Stimulated activated CD8-positive, alpha-beta memory T cell treated with anti-CD3 and anti-CD28 coated beads, Interleukin-7, amount 100 ng/mL, for 48 hours (primary cell): ENCODE measurements at places on chromosomes 7 and 10.

DNA sequence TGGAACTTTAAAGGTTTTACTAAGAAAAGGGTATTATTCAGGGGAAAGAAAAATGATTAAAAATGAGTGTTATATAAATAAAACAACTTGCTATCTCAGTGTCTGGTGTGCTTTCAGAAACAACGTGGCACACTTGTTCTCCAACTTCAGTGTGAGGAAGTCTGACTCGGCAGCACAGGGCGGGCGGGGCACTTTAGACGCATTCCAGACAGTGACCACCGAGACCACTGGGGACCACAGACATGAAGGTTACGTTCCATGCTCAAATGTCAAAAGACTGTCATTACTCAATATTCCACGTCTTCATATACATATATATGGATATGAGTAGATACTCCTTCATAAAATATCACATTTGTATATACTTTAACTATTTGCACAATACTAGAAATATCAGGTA lies 87.0 kb downstream of the LARP4B start:
- DNase-seq: no peak

GRCh38 chr10:4707221-4707620 lies 118.8 kb upstream of the AKR1E2 start:
- no peak for DNase-seq

DNA sequence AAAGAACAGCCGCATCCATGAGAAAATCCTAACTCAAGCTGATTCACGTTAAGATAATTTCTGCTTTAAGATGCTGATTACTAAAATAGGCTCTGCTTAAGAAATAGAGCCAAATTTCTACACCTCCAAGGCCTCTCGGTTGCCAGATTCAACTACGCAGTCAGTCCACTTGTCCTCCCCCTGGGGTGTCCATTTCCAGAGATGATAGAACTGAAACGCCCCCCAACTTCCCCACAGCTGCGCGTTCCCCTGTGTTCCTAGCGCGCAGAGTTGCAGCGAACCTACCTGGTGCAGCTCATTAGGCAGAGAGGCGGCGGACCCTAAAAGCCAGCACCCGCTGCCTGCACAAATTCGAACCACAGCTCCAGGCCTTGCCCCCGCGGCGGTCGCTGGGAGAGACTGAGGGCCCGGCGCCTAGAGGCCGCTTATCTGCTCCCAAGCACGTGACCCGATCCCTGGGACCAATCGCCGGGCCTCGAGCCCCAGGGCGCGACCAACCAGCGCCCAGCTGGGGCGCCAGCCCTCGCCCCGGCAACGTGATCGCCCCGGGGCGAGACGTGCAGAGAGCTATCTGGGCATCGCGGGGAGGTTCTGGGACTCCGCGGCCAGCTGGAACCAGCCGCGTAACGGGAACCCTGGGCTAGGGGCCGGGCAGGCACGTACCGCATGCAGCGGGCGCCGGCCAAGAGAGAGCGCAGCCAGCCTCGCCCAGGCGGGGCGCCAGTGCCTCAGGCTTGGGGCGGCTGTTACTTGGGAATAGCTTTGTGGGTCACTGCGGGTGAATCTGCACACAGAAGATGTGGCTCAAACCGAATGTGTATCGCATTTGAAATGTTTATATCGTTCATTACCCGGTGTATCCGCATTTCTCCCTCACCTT lies at the start of gene PPP1R3C:
TSS of gene PPP1R3C (minus strand) at position 401 of the 880 bp plus-strand sequence. CDS start at position 299, 102 bp downstream.
- DNase-seq: peak; percentile 18

DNA sequence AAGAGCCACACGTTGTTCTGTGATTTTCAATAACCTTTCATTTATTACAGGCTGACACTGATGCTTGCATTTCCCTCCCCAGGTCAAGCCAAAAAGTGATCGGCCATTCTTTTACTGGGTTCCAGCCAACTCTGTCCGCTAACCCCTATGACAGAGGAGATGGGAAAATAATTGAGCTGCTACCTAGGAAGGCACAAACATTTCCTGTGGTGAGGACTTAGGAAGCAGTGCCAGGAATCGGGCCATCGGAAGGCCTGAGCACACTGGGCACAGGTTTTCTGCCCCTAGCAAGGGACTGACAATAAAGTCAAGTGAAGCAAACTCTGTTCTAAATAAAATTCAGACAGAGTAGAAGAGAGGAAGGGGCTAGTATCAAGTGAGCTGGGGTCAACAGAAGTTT lies 313.0 kb upstream of the AOAH start:
- no peak for DNase-seq

- no peak for DNase-seq
These were observed 5.3 kb upstream of the TMEM139 start for GRCh38 chr7:143279186-143280098.

DNA sequence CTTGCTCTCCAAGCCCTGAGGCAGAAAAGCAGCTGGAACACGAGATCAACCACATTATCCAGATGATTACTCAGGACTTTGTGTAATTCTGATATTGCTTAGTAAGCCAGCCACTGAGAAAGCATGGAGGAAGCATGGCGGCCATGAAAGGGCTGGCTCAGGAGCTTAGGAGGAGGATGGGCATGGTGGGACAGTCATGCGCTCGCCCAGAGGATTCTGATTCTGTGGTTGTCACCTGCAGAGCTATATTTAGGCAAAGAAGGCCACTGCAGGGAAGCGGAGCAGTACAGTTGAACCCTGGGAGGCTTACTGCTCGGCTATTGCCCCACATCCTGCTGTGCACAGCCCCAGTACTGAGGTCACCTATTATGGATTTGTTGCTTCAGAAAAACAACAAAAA lies 128.8 kb upstream of the DNAJB12 start:
- no peak for DNase-seq

- DNase-seq: no peak
These were observed 518.0 kb downstream of the XPNPEP1 start for GRCh38 chr10:109405338-109405737.

DNA sequence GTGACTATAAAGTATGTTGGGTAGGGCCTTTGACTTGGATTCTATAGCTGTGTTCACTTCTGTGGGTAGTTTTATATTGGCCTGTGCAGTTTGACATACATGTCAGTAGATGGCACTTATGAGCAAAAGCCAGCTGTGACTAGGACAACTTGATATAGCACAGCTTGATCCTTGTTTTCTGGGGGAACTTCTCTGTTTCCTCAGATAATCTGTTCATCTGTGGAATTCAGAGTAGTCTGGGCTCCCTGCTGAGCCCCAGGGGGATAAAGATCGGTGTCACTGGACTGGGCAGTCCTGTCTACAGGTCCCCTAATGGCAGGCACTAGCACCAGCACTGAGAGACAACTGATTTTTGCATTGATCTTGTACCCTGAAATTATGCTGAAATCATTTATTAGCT lies 25.4 kb downstream of the CYP2C9 start:
- no peak for DNase-seq

DNA sequence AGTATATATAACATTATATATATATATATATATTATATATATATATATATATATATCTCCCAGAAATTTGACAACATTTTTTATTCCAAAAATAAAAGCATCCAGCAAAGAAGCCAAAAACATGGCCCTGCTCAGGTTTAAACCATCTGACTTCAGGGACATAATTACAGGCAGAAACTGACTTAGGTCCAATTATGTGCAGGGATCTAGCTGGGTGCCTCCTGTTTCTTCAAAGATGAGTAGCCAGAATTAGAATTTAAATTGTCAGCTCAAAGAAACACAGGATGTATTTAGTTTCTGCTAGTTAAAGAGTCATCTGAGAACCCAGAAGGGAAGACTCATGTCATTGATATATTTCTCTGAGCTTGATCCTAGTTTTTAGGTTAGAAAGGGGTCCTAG lies 656.4 kb upstream of the TEX47 start:
- DNase-seq: no peak

- no peak for DNase-seq
These were observed 122.2 kb downstream of the TWIST1 start for GRCh38 chr7:18995270-18995671.

GRCh38 chr10:96560966-96561887 lies 25.6 kb downstream of the TM9SF3 start:
- DNase-seq: no peak

- no peak for DNase-seq
These were observed 141.8 kb downstream of the DIP2C start for GRCh38 chr10:547591-548081.
